Activated CD4-positive, alpha-beta T cell treated with anti-CD3 and anti-CD28 coated beads, Interleukin-2, amount 50 U/mL, for 24 hours (primary cell): ENCODE measurements at places on chromosomes 1 and 21.

DNA sequence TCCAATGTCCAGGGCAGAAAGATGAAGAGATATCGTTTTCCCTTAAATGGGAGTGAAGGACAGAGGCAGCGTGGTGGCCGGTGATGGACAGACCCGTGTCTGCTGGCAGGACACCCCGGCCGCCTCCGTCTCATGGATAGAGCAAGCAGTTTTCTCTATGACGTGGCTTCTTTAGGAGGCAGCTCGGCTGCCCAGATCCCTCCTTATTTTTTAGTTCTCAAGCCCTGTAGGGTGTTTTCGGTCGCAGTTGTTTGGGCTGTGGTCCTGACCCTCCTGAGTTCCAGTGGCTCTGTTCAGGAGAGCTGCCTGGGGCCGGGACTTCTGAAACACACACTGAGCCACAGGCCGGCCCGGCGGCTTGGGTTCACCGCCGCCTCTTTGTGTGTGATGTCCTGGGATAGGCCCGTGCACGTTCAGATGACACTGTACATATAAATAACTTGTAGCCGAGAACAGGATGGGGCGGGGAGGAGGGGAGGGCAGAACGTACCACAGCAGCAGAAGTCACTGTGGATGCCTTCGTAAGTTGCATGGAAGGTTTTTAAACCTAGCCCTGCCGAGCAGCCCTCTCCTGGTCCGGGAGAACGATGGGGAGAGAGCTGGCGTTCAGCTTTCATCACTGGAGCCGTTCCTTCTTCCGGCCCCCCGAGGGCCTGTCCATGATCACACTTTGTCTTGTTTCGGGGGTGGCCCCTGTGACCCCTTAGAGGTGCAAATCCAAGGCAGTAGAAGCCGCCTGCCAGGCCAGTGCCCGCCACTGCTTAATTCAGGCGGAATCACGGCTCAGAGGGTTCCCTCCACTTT is 65.2 kb downstream of the SIK1 start:
- DNase-seq, result no peak

- no peak for DNase-seq
Observed at GRCh38 chr1:56977910-56978309, 12.1 kb upstream of the C8B start.

DNA sequence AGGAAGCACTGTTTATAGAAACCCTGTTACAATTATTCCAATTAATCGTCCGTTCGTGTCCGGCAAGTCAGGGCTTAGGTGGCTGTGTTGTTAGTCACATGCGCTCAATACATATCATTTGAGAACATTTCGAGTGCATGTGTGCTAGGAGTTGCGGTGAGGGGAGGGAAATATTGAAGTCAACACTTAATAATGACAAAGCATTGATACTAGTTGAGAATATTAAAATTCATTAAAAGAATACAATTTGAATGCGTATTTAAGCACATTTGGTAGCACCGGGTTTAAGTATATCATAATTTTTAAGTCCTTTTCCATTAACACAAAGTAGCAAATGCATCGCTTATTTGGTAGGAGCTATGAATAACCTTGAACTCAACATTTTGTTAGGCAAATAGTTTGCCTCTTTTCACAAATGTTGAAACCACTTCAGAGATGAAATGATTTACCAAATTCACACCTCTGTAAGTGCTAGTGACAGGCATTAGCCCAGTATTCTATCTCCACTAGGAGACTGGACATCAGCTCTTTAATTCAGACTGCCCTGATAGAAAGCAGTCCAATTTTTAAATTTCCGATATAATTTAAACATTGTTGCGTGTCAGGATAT is 1.1 kb upstream of the SERBP1 start:
- DNase-seq, result no peak

DNA sequence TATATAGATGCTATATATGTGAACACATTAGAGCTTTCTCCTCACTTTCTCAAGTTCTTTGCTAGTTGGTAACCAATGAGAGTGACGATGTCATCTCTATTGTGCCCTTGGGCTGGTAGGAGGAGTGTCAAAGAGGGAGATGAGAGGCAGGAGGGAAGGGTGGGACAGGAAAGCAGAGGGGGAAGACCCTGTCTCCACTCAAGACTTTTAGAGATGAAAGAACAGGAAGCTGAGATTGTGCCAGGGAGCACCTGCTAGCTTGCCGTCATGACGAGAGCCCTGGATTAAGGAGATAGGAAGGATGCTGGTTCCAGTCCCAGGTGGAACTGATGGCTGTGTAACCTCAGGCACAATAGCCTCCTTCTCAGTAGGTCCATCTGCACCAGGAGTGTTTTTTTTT is 16.7 kb downstream of the CNR2 start:
- no peak for DNase-seq

DNA sequence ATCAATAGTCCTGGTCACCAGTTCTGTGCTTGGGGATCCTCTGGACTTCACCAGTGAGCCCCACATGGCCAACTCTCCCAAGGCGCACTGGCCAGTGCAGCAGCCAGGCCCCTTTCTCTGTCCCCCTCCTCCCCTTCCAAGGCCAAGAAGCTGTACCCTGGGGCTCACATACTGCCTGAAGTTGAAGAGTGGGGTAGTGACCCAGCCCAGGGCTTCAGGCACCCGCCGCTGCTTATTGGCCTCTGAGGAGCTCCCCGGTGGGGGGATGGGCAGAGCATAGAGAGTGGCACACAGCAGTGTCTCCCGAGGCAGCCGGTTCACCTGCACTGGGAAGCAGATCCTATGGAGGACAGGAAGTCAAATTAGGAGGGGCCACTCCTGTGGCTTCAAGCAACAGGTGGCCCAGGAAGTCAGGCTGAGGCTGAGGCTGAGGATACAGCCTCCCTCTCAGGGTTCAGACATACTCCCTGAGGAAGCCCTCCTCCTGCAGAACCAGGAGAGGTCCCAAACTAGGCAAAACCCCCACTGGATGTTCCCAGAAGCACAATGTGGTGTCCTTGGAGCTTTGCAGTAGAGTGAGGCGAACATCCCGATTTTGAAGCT is 38.2 kb upstream of the PPP1R15B start:
- DNase-seq, result no peak

GRCh38 chr21:25997788-25998611 is 172.6 kb downstream of the APP start:
- no peak for DNase-seq

GRCh38 chr1:22282364-22282995 is 139.6 kb upstream of the WNT4 start:
- DNase-seq, result no peak

DNA sequence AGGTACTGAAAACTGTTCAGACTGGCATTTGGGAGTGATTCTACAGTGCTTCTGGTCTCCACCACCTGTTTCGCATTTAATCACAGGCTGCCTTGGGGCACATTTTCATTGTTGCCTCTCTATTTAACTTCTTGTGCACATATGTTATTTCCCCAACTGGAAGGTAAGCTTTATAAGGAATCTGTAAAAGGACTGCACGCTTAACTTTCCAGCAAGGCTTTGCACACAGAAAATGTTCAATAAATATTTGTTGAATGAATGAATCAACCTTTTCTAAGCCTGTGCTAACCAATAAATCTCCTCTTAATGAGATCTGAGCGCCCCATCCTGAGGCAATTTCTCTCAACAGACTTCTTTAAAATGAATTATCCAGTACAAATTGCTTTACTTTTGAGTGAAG is 84.3 kb upstream of the ARHGAP29 start:
- no peak for DNase-seq

GRCh38 chr1:233364026-233364425 is 36.5 kb downstream of the MAP3K21 start:
- no peak for DNase-seq

DNA sequence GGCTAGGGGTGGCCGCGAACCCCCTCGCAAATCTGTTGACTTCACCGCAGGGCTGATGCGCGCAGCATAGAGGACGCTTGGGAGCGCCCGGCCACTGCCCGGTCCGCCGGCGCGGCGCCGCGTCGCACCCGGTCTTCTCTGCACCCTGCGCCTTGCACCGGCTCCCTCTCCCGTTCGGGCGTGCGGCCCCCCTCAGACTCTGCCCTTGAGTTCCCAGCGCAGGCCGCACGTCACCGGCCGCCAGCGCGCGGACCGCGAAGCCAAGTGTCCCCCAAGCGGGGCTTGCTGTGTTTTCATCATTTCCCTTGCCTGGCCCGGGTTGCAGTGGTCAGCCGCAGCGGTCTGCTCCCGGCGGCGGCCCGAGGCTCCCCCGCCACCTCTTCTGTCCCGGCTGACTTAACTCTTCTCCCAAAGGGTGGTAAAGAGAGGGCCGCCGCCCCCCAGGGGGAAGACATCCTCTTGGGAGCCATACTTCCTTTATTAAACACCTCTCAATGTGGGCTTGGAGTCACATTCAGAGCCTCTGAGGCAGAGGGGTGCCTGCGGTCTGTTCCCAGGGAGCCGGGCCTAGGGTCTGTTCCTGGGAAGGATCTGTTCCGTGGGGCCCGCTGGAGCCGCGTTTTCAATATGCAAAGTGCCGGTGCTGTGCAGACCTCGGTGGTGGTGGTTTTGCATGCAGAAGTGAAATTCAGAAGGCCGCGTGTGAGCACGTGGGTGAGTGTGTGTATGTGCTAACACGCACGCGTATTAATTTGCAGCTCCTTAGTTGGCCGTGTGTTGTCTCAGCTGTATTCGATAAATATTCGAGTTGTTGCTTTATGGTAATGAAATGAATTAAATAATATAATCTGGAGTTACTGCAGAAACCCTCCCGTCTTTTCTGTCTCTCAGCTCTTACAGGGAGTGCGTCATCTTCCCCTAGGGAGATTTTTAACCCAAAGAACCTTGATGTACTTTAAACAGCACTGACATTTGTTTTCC is 17.6 kb downstream of the PBX1 start:
- no peak for DNase-seq

- no peak for DNase-seq
Observed at GRCh38 chr1:41449326-41449921, 35.1 kb downstream of the EDN2 start.

GRCh38 chr21:42708107-42708506 is 54.7 kb downstream of the PDE9A start:
- DNase-seq, result no peak

- no peak for DNase-seq
Observed at GRCh38 chr1:31796707-31797106, 19.1 kb downstream of the SPOCD1 start.

DNA sequence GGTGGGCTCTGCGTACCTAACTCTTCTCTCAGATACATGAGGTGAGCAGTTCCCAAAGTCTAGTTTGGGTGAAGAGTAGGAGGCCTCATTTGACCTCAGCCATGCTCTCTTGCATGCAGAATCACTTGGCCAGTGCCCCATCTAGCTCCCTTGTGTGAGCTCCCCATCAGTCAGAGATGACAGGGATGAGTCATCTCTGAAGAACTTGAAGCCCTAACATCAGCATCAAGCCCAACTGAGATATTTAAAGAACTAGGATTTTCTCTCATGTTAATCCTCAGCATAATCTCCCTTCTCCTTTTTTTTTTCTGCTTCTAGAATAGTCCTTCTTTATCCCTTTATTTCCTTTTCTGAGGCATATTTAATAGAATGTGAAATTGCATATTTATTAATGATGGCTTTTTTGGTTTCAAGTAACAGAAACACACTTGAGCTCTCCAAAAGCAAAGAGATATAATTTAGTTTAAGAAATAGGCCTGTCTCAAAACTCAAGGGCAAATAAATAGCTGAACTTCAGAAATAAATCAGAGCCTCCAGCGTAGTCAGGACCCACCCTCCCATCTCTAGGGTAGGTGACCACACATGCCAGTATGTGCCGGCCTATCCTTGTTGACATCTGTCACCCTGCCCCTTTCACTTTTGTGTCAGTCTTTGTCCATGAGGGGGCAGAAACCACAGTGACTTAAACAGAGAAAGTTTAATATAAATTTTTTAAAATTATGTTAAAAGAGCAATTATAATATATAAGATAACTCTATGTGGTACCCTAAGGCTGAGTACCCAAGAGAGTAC is 112.3 kb downstream of the TSEN15 start:
- DNase-seq, result no peak

DNA sequence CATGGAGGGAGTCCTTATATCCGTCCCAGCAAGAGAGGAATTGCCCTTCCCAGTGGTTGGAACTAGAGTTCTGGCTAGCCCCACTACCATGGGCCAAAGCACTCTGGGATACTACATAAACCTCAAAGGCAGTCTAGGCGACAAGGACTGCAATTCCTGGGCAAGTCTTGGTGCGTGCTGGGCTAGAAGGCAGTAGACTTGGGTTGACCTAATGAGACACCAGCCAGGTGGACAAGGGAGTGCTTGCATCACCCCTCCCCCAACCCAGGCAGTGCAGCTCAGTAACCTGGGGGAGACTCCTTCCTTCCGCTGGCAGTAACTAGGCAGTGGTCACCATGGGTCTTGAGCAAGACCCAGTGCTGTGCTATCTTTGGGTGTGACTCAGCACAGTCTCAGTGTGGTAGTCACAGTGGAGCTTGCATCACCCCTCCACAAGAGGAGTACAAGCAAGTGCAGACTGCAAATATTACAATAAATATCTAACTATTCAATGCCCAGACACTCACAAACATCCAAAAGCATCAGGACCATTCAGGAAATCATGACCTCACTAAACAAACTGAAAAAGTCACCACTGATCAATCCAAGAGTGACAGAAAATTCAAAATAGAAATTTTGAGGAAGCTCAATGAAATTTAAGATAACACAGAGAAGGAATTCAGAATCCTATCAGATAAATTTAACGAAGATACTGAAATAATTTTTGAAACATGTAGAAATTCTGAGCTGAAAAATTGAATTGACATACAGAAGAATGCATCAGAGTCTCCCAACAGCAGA is 84.7 kb upstream of the LYPLAL1 start:
- no peak for DNase-seq

- no peak for DNase-seq
Observed at GRCh38 chr1:14303011-14303410, 295.5 kb upstream of the KAZN start.

DNA sequence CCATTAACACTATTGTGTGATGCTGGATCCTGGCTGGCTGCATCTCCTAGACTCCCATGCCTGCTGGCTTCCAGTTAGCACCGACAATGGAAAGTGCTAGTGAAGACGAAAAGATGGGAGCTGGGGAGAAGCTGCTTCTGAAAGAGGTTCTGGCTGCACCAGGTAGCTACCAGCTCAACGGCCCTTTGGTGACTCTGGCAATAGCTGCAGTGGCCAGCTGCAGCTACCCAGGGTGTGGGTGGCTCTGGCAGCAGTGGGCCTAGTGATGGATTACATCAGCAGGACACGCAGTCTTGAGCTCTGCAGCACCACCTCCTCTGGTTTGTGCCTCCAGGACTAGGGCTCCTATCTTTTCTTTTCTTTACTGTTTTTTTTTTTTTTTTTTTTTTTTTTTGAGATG is 662.6 kb downstream of the MATN1 start:
- DNase-seq, result no peak

DNA sequence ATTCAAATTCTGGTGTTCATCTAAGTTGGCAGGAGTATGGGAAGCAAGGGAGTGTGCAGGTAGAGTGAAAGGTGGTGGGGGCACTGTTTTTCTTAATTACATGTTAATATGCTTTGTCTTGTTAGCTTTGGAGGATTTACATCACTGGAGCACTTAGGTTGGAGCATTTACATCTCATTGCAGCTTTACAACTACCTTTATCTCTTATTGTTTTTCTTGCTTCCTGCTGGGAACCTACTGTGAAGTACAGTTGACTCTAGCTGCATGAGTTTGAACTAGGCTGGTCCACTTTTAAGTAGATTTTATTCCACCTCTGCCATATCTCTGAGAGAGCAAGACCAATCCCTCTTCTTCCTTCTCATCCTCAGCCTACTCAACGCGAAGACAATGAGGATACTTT is 554.8 kb upstream of the B3GALT2 start:
- no peak for DNase-seq

- no peak for DNase-seq
Observed at GRCh38 chr1:211345719-211346118, 19.1 kb downstream of the TRAF5 start.
